ENCODE measurements at places on chromosomes 16 and 17.

DNA sequence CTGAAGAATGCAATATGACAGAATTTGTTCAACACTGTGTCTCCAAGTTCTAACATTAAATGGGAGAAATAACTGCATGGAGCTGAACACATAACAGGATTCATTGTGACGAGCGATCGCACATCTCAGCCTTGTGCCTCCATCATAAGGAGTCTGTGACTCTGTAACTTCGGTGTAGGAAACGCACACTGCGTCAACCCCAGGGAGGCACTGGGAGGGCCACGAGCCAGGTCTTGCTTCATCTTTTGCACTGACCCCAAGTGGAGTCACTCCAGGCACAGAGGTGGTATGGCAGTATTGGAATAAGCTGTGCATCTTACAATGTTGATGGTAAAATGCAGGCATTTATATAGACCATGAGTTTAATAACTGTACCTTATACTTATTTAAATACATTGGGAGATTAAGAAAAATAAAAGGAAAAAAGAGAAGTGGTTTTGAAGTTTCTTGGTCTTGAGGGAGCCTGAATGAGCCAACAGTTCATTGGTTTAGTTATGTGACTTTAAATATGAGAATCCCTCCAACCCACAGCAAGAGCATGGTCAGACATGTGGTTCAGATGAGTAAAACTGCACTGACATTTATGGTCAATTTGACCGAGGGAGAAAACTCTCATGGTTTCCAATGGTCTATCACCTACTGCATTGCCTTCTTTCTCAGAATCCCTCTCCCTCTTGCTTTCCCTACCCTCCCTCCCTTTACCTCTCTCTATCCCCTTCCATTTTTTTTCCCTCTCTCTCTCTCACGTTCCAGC is 5.7 kb upstream of the PMP22 start:
- DNase-seq, result no peak

DNA sequence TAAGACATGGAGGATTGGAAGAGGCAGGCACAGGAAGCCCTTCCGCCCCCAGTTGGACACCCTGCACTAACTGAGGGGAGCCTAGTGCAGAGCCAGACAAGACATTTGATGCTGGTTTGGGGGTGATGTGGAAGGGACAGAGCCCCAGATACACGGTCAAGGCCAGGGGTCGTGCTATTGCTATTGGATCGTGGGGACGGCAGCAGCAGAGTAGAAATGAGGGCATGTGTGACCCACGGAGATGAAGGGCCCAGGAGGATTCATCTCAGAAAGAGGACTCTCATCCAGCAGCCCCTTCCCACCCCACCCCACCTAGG is 2.0 kb upstream of the VAMP2 start:
- no peak for DNase-seq

GRCh38 chr17:28716740-28717577 is 709 bp downstream of the RAB34 start:
- peak; percentile 67 for DNase-seq

- no peak for DNase-seq
Measured at GRCh38 chr17:34755981-34756636, 176.7 kb downstream of the TMEM132E start.

GRCh38 chr16:63617990-63618763 is 1503.7 kb downstream of the CDH11 start:
- DNase-seq, result no peak

- peak; percentile 34 for DNase-seq
Measured at GRCh38 chr16:89037261-89038152, 56.1 kb upstream of the ACSF3 start.

GRCh38 chr17:1577583-1578013 is 15.0 kb upstream of the PITPNA start:
- no peak for DNase-seq

DNA sequence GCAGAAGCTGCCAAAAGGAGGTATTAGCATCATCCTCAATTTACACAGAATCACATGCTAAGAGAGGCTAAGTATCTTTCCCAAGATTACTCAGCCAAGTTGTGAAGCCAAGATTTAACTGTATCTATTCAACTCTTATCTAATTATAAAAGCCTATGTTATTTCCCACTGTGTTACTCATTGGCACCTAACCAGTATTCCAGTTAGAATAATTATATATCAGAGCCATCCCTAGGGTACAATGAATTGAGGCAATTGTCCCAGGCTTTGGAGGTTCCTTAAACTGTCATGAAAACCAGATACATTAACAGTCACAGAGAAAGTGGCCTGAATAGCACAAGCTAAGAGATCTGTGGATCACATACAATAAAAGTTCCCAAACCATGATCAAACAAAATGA is 10.9 kb upstream of the AMFR start:
- no peak for DNase-seq

DNA sequence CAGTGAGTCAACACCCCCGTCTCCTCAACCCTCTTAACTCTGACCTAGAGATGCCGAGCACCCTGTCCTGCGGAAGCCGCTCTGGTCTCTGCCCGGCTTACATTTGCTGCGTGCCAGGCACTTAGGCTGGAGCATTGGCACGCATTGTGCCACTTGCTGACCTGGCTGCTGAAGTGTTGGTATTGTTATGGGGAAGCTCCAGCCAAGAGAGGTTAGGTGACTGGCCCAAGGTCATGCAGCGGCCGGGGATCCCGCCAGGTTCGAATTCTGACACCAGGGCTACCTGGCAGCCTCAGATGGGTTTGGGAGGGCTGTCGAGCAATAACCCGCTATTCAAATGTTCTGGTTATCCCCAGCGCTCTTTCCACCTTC is 5.0 kb upstream of the HSD17B1 start:
- no peak for DNase-seq

DNA sequence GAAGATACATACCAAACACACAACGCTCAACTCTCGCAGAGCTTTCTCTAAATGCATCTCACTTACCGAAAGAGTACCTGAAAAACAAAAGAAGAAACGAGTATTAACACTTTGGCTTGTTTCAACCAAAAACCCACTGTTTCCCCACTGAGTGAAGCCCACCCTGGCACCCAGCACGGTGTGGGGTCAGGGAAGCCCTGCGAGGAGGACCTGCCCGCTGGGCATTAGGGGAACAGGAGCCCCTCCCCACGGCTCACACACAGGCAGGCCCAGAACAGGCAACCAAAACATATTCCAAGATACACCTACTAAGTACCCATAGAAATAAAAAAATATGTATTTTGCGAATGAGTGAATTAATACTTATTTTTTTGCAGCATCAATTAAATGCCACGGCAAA is 36.6 kb downstream of the LMF1 start:
- no peak for DNase-seq

DNA sequence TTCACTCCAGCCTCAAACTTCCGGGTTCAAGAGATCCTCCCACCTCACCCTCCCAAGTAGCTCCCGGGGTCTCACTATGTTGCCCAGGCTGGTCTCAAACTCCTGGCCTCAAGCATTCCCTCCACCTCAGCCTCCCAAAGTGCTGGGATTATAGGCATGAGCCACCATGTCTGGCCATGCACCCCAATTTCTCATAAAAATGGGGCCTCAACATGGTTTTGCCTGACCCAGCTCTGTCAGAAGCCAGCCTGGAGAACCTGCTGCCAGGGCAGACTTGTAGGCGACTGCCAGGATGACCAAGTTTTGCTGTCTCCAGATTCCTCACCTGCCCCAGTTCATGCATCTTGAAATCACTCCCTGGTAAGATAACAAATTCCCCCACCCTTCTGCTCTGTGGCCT is 82.9 kb downstream of the AIPL1 start:
- no peak for DNase-seq

DNA sequence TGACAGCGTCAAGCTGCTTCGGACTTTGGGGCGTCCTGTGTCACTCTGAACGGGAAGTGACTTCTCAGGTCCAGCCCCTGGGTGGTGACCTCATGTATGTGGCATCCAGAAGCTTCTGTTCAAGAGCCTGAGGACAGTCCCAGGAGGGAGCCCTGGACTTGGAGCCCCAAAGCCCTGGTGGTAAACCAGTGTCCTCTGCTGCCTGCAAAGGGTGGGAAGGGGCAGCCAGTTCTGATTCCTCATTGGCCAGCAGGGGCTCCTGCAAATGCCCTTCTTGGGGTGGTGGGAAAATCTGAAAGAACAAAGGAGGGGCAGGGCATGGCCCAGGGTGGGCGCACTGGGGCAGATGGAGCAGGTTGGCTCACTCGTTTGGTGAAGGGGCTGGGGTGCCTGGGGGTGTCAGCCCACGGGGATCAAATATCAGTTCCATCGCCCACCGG is 1.6 kb downstream of the OSGIN1 start:
- DNase-seq, result peak; percentile 85

DNA sequence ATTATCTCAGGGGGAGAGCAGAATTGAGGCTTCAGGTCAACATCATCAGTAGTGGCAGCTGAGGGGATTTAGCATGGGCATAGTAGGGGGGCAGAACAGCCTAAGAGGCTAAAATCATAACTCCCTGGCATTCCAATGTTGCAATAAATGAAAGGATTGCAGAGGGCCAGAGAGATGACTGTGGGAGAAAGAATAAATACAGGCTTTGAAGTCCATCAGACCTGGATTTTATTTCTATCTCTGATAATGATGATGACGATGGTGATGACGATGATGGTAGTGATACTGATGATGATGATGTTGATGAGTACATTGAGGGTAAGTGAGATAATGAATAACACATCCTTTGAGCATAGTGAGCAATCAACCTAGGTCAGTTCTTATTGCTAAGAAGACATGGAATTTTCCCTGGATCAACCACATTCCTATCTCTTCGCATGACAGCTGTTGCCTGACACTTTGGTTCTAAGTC is 107.4 kb upstream of the CDH11 start:
- no peak for DNase-seq

DNA sequence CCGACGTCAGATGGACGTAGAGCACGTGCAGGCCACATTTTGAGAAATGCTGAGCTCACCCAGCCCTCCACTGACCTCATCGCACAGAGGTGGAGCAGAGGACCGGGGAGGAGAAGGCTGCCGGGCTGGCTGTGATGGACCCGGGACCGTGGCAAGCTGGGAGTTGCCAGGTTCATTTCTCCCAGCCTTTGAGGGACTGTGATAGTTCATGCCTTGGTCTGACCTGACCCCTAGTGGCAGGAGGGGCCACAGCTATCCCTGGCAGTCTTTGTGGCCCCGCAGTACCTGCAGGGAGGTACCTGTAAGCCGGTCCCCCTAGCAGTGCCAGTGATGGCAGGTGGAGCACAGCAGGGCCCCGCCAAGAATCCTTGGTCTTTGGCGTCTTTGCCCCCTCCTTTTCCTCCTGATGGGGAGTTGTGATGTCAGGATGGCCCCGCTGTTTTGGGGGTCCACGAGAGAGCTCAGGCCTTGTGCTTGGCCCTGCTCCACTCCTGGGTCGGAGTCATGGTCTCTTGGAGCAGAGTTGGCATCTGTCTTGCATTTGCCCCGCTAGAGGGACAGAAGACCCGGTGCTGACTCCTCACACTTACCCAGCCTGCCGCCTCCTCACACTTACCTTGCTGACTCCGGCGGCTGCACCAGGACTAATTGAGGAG is 50.4 kb downstream of the OR1D5 start:
- peak; percentile 41 for DNase-seq

DNA sequence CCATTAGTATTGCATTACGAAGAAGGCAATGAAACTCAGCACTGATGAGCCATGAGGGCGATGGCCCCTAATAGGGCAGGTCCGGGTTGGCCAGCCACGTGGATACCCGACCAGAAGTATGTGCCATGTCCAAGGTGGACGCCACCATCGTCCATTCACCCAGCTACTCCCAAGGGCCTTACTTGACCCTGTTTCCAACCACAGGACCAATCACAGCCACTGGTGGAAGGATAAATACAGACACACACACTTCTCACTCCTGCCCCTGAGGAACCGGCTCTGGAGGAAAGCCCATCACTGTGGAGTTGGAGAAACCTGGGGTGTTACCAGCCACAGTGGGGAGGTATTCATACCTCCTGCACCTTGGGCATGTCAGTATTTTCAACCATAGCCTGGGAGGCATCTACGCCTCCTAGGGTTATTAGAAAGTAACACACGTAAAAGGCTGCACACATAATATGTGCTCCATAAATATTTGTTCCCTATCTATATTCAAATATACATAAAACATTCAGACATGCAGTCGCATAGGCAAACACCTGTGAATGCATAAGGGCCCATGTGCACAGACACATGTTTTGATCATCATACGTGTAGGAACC is 5.4 kb upstream of the ITGA3 start:
- no peak for DNase-seq

DNA sequence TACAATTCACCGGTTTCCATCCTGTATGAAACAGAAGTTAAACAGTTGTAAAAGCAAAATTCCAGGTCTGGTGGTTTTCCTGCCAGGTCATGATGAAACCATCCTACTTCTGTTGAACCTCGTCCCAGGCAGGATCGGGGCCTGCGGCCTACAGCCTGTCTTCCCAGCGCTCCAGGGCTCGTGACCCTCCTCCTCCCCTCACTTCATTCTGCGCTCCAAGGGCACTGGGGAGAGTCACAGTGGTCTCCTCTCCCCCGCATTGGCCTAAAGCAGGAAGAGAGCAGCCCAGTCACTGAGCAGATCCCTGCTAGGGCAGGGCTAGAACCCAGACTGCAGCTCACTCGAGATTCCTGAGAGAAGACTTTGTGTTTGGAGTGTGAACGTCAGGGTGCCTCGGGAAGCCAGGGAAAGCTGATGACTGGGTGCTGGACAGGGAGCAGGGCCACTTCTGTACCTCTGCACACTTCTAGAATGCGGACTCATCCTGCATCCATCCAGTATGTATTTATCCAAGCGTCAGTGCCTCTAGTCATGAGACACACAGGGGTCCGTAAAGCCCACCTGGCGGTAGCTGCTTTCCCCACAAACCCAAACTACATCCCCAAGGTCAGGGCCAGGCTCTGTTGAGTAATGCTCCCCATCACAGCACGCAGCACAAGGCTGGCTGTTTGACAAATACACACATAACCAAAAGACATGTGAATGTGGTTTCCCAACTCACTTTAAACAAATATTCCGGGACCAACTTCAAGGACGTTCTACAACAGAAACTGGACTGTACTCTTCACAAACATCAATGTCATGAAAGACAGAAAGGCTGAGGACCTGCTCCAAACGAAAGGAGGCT is 1.7 kb upstream of the ITGAE start:
- peak; percentile 94 for DNase-seq

DNA sequence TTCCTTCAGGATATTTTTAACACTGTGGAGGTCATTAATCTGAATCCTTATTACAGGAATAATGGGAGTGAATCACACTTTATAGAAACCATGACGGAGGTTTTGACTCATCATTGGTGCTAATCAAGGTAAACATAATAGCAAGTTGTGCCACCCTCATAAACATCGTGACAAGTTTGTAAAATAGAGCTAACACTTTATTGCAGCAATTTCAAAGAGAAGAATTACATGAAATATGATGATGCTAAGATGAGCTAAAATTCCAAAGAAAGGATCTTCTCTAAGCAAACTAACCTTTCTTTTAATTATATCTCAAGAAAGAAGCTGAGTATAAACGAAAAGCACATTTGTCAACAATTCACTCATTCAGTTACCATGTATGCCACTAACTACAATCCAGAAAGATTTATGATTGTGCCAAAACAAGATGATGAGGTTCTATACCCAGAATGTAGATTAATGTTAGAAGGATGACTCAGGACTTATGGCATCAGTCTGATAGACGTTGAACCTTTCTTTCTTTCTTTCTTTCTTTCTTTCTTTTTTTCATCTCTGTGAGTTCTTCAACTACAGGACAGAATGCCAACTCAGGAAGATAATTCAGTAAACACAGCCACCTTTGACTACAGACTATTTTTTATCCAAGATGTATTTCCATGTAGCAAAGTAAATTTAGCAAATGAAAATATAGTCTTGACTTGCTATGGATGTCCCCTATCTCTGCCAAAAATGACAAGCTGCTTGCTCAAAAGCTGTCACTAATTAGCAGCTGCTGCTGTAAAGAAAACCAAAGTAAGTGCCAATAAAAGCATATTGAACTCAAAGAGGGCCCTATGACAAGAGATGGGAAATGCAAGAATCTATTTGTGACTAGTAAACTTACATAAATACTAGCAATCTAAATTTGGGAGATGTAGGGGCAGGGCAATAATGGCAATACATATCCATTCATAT is 23.3 kb downstream of the STAT5B start:
- peak; percentile 50 for DNase-seq
